ENCODE measurements at places on chromosomes 2 and 18.

DNA sequence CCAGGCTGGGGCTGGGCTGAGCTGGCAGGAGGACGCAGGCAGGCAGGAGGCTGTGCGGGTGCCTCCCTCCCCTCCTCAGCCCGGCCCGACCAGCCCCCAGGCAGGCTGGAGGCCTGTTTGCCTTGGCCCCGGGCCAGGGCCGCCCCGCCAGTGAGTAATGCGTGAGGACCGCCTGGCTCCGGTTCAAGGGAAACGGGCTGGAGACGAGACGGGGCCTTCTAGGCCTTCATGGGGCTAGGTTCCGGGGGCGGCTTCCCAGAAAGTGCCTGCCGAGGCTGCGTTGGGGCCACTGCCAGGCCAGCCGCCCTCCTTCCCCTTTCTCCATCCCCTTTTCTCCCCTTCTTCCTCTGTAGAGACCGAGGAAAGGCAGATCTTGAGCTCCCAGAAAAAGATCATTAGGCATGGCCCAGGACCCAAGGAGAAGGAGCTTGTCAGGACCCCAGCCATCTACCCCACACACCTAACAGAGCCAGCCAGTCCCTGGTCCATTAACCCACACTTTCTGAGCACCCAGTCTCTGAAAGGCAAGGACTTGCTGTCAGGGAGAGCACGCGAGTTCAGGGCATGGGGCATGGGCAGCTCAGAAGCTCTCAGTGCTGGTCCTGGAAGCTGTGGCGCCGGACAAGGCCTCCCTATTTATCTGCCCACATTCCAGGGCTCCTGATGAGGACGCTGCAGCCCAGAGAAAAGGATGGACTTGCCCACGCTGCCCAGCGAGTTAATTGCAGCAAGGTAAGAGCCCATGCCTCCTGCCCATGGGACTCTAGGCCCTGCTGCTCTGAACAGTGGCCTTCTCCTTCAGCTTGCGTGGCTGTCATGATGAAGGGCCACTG, 48.5 kb downstream of the SMAD7 start:
- no peak for DNase-seq

DNA sequence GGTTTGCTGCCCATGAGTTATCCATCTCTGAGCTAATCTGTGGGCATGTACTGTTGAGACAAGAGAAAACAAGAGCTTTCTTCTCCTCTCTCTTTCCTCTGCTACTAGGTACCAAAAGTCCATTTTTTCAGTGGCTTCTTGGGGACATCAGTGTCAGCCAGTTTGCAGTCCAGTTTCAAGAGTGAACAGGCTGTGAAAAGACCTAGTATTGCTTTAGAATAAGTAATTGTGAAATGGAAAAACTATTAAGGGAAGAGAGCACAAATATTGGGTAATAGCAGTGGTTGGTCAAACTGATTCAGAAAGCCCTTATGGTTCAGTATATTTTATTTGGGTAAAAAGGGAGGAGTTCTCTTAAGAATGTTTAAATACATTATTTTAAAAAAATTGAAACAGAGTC, 33.0 kb upstream of the MEP1B start:
- DNase-seq: no peak

DNA sequence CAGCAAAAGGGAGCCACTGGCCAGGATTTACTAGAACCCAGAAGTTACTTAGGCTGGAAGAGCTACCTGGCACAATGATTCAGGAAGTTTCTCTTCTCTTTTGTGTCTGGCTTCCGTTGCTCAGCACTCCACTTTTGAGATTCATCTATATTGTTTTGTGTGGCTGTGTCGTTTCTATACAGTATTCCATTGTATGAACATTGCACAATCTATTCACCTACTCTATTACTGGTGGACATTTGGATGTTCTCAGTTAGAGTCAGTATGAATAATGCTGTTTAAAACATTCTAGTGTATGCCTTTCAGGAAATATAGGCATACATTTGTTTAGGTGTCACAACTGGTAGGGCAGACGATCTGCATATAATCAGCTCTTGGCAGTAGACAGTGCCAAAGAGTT, 36.3 kb upstream of the EPHA4 start:
- no peak for DNase-seq

GRCh38 chr2:229650059-229650458, 64.3 kb downstream of the DNER start:
- no peak for DNase-seq

DNA sequence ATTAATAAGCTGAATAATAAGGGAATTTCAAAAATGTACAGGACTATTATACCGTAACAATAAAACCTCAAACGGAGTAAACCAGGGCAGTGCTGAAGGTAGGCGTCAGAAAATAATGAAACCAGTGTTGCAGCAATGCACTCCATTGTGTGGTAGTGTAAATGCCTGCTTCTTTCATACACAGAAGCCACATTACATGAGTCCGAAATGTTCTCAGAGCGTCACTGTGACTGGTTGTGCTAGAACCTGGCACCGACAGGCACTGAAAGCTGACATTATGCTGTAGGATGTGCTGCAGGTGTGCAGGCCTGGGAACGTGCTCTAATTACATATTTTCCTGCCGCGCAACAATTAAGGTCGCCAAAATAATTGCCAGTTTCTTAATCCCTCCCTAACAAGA, 53.3 kb downstream of the ZEB2 start:
- no peak for DNase-seq

DNA sequence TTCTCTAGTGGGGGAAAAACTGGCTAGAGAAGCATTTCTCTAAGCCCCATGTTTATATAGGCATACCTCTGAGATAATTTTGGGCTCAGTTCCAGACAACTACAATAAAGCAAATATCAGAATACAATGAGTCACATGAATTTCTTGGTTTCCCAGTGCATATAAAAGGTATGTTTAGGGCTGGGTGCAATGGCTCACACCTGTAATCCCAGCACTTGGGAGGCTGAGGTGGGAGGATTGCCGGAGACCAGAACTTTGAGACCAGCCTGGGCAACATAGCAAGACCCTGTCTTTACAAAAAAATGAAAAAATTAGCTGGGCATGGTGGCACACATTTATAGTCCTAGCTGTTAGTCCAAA, 22.2 kb downstream of the TSN start:
- no peak for DNase-seq

DNA sequence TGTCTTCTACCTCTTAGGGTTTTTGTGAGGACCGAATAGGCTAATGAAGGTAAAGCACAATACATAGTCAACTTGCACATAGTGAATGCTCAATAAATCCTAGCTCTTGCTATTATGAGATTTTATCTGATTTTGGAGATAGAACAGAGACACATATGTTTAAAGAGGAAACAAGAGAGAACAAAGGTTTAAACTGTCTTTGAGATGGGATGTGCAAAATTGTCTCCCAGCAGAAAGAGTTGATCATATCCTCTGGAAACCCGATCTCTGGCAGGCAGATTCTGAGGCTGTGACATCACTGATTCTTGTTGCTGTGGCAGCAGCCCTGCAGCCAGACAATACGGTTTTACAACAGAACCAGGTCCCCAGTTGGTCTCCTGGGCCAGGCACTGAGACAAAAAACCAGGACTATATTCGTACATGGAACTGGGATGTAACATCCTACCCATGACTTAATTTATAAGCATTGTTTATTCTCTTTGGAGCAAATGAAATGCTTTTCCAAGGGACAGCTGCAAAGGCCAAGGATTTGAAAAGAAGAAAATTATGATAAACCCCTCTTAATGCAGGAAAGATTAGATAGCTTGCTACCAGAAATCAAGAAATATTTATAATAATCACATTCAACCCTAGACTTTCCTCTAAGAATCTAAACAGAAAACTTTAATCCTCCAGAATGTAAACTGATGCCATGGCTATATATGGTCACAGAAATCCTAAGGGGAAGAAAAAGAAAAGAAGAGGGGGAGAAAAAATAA, 80.2 kb downstream of the SLC8A1 start:
- no peak for DNase-seq

DNA sequence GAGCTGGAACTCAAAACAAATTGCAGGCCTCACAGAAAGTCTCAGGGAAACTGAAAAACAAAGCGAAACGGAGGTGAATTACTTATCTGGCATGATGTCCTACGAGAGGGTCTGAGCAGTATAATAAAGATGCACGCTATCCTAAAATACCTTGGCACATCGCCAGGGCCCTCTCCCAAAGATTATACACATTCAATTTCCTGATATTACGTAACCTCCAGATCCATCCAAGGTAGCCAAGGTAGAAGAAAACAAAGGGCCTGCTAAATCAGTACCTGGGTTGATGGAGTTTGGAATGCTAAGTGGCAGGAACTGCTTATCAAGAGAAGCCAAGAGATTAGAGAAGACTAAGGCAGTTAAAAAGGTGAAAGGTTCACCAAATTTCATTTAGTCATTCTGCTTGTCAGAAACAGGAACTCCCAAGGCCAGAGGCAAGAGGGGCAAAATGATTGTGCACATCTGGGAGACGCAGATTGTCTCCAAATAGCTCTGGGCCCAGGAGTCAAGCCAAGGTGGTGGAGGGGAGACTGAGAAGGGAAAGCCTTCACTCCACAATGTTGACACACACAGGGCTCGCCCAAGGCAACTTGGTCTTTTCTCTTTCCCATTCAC, 236.8 kb upstream of the ATP5MC3 start:
- DNase-seq: no peak

DNA sequence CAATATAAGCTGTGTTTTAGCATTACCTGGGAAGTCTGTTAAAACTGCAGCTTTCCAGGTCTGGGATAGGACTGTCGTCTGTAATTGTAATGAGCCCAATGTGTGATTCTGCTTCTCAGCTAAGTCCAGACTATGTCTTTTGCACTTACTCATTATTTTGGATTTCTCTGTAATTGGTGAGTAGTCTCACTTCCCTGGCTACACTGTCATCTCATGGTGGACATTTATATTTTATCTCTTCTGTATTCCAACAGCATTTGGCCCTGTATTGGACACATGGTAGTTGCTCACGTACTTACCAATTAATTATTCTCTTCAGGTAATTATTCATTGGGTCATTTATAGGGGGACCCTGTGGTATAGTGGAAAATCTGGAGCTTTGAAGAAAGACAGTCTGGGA, 28.0 kb downstream of the LHCGR start:
- DNase-seq: no peak

GRCh38 chr2:196437626-196438025, 201.9 kb upstream of the CCDC150 start:
- no peak for DNase-seq

DNA sequence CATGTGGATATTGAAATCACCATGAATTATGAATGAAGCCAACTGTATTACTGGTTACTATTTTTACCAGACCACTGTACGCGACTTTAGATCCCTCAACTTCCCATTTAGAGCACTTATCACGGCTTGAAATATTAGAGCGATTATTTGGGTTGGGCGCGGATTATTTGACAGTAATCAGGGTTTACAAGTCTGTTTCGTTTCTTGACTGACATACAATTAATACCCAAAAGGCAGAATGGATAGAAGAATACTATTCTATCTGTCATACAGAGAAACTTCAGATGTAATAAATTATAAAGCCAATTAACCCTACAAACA, 496 bp upstream of the NAPG start:
- no peak for DNase-seq

DNA sequence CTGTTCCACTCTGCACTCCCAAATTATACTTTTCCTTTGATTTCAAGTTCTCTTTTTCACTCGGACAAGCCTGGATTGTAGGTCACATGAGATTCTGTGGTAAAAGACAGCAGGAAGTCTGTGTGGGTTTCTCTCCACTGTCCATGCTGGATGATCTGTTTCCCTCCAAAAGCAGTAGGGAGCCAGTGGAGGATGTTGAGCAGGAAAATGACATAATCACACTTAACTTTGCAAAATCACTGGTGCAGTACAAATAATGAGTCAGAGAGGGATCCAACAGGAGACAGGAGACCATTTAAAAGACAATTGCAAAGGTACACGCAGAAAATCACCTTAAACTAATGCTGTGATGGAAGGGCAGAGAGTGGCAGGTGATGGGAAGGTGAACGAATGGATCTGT, 301.3 kb downstream of the ZNF407 start:
- DNase-seq: no peak

DNA sequence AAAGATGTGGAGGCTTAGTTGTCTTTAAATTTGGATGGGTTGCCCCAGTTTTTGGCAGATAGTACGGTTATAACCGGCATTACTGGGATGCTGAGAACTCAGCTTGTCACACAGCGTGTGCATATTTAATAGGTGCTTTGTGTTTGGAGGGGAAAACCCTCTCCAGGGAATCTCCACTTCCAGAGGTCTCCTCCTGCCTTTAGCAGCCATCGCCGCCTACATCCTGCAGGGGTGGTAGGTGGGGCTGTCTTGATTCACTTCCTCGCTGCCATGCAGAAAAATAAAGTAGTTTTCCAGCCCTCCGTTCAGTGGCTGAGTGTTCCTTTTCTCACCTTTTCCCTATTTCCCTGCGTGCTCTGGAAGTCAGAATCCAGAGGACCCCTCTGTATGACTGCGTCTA, 76.4 kb downstream of the ITGB1BP1 start:
- no peak for DNase-seq

GRCh38 chr2:142734231-142734630, 143.2 kb upstream of the KYNU start:
- no peak for DNase-seq

- DNase-seq: no peak
Measured at GRCh38 chr2:227466887-227467600, 4.9 kb upstream of the AGFG1 start.

- DNase-seq: peak; percentile 8
Measured at GRCh38 chr18:4639628-4640310, 184.7 kb upstream of the DLGAP1 start.

GRCh38 chr2:138607746-138608145, 106.2 kb downstream of the SPOPL start:
- DNase-seq: no peak

DNA sequence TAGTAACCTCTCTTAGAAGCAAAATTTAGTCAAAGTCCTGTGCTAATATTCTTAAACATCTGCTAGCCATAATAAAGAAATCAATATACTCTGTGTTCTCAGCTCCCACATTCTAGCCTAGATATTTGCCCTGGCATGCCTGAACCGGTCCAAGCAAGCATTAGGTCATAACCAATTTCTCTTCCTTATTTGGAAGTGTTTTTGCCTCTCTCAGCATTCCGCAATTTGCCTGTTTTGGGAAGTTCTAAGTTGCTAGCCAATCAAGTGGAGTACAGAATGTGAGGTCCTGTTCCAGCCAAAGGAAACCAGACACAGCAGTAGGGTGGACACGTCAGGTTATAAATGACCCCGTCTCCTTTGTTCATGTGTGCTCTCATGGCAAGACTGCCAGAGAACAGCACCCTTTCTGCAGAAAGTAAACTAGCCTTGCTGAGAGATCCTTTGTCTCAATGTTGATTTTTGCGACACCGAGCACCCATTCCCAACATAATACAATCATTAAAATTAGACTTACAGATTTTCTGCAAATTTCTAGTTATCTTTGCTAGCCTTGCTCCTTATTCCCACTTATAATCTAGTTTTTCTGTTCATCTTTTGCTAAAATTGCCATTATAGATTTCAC, 13.0 kb upstream of the SULT1C4 start:
- DNase-seq: no peak

- DNase-seq: no peak
Measured at GRCh38 chr2:29450596-29451222, 335.5 kb downstream of the CLIP4 start.

DNA sequence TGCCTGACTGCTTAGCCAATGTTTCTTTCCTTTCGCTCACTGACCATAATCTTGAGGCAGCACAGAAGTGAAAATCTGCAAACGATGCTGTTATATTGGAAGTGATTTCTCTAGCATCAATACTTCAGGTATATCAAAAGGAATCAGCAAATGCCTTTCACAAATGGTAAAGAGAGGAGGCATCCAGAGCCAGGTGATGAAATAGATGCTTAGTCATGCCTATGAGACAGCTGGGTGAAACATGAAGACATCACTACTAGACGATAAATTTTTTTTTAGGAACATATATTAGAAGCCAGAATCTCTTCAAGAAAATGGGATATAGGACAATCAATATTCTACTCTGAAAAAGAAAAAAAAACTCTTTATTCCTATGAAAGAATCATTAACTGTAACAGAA, 249.2 kb upstream of the SLC39A10 start:
- no peak for DNase-seq

- DNase-seq: no peak
Measured at GRCh38 chr2:109507828-109508227, 105.9 kb downstream of the SEPTIN10 start.
